RPMI7951 (cell line): ENCODE measurements at places on chromosomes 1 and 21. TPM values are rescaled to one million over a fixed set of nuclear protein-coding genes. Genes with fewer than 3 reads are reported as not detected.

The HSD3B1 gene
- not detected in 2 replicates for total RNA-seq

The BLZF1 gene
- 27.6 and 32.3 TPM in 2 replicates for total RNA-seq

The IGSF9 gene
- total RNA-seq, result not detected in 2 replicates

The FCRL2 gene
- total RNA-seq, result not detected in 2 replicates

The ATP5PO gene
- 198 and 209 TPM in 2 replicates for total RNA-seq

The KIF14 gene
- 25.4 and 28.0 TPM in 2 replicates for total RNA-seq

The CNR2 gene
- total RNA-seq, result not detected in 2 replicates

The FCRL5 gene
- total RNA-seq, result not detected in 2 replicates

The TNNT2 gene
- total RNA-seq, result not detected in 2 replicates

The VANGL2 gene
- 0.10 and 0.12 TPM in 2 replicates for total RNA-seq

The NPHS2 gene
- not detected in 2 replicates for total RNA-seq

The CLCNKA gene
- 0.12 TPM in 1 of 2 replicates, not detected in the other for total RNA-seq

The FCER1G gene
- 1.3 TPM in 1 of 2 replicates, not detected in the other for total RNA-seq

The TMPRSS3 gene
- total RNA-seq, result not detected in 2 replicates

The RAP1GAP gene
- 0.59 and 0.96 TPM in 2 replicates for total RNA-seq

The DMBX1 gene
- not detected in 2 replicates for total RNA-seq

The MAP10 gene
- 4.9 and 7.3 TPM in 2 replicates for total RNA-seq

The ZNF683 gene
- not detected in 2 replicates for total RNA-seq

The MXRA8 gene
- total RNA-seq, result 4.0 and 4.1 TPM in 2 replicates

The RXRG gene
- 0.39 and 0.96 TPM in 2 replicates for total RNA-seq

The SV2A gene
- 11.4 and 12.7 TPM in 2 replicates for total RNA-seq

The C1QTNF12 gene
- total RNA-seq, result not detected in 2 replicates

The CYP4Z1 gene
- not detected in 2 replicates for total RNA-seq
